Hematopoietic multipotent progenitor cell treated with erythropoietin and hydrocortisone succinate and interleukin-3 and kit ligand, for 15 days (in vitro differentiated cells): ENCODE measurements at places on chromosomes 6 and 20.

GRCh38 chr6:138970856-138971425 is 17.1 kb downstream of the REPS1 start:
- DNase-seq: no peak

DNA sequence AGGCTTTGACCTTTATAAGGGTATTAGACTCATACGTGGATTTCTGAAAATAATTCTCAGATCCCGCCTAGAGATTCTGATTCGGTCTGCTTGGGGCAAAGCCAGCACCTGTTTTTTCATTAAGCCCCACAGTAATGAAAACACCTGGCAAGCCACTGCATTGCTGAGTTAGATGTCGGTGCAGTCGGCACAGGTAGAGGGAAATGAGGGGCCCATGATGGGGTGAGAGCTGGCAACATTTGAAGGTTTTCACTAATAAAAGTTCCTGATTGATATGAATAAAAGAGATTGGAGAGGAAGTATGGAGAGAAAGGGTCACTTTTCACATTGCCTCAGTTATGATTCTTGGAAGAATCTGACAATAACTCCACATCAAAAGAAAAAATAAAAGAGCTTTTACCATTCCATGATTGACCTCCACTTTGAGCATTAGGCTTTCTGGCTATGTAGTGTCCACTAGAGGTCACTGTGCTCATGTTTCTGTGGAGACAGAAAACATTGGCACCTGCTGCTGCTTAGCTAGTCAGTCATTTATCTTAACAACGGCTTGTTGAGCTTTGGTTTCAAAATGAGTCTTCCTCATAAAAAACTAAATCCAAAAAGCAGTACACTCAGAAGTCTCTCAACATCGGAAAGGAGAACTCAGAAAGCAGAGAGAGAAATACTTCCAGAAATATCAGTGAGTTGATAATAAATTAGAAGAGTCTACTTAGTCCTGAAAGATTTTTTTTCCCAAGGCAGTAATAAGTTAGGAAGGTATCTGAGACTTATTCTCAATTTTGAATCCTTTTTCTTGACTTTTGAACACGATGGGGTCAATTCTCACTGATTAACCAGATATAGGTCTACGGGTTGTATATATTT is 53.3 kb upstream of the KLHL31 start:
- DNase-seq: peak; percentile 67

DNA sequence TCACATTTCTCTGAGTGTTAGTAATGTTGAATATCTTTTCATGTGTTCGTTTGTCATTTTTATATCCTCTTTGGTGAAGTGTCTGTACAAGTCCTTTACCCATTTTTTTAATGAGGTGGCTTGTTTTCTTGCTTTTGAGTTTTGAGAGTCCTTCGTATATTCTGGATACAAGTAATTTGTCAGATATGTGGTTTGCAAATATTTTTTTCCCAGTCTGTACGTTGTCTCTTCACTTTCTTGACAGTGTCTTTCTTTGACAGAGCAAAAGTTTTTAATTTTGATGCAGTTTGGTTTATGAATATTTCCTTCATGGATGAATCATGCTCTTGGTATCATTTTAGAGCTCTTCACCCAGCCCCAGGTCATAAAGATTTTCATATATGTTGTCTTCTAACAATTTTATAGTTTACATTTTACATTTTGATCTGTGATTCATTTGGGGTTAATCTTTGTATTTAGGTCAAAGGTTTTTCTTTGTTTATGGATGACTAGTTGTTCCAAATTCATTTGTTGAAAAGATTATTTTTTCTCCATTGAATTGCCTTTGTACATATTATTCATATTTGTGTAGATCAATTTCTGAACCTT is 152.5 kb downstream of the MRPL14 start:
- DNase-seq: no peak

- peak; percentile 52 for DNase-seq
Measured at GRCh38 chr6:49841424-49841823, 24.9 kb downstream of the CRISP1 start.

GRCh38 chr6:24052590-24052961 is 73.4 kb upstream of the NRSN1 start:
- DNase-seq: no peak

DNA sequence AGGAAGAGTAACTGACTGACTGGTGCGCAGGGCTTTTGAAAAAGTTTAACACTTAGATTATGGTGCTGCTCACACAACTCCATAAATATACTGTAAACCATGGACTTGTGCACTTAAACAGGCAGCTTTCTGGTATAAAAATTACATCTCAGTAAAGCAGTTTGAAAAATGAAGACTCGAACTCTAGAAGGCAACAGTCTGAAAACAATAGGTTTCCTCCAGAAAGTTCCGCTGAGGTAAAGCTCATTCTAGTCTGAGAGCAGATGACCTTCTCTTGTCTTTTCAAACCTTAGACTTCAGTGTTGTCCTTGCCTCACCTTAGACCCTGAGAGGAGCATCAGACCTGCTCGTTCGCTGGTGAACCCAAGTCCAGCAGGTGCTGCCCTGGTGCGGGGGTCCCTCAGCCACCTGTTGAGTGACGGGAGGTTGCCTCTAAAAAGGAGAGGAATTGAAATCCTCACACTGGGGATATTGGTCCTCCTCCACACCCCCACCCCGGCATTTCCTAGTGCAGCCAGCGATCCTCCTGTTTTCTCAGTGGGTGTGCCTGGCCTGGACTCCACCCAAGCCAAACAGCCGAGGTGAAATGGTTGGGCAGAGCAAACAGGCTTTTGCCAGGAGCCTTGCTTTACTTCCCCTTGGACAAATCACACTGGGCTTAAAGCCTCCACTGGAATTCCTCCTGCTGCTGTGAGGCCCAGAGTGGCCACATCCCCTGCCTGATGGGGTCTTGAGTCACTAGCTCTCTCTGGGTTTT is 14.7 kb upstream of the PYGB start:
- DNase-seq: no peak

- DNase-seq: no peak
Measured at GRCh38 chr6:89433252-89434149, 549 bp downstream of the ANKRD6 start.

DNA sequence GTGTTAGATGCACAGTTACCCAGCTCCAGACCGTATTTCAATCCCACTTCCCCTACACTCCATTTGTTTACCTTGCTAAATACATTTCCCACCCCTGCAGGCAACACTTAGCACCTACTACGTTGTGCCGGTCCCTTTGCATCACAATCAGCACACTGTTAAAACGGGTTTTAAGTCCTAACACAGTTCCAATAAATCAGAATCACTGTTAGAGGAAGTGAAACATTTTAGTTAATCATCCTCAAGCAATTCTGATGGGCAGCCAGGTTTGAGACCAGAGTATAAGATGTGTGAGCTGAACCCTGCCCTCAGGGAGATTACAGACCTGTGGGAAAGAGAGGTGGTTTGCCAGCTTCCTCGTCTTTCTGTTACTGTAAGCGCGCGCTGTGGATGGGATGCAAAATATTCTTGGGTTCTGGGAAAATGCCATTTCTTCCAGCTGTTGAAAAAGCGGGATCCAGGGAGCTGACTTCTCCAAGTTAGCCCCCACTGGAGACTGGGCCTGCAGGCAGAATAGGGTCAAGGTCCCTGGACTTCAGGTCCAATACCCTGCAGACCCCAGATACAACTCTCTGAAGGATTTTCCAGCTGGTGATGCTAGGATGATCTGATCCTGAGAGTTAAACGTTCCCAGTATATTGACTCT is 3.1 kb downstream of the ZCCHC3 start:
- no peak for DNase-seq

- no peak for DNase-seq
Measured at GRCh38 chr6:15276036-15276985, 30.4 kb downstream of the JARID2 start.

- DNase-seq: no peak
Measured at GRCh38 chr6:159098636-159099106, 53.9 kb upstream of the TAGAP start.
